ENCODE measurements at places on chromosomes 16 and 17.

GRCh38 chr16:14650629-14651028, 17.9 kb downstream of the BFAR start:
- DNase-seq: no peak

GRCh38 chr16:81357711-81358260, 43.0 kb downstream of the GAN start:
- DNase-seq: no peak

DNA sequence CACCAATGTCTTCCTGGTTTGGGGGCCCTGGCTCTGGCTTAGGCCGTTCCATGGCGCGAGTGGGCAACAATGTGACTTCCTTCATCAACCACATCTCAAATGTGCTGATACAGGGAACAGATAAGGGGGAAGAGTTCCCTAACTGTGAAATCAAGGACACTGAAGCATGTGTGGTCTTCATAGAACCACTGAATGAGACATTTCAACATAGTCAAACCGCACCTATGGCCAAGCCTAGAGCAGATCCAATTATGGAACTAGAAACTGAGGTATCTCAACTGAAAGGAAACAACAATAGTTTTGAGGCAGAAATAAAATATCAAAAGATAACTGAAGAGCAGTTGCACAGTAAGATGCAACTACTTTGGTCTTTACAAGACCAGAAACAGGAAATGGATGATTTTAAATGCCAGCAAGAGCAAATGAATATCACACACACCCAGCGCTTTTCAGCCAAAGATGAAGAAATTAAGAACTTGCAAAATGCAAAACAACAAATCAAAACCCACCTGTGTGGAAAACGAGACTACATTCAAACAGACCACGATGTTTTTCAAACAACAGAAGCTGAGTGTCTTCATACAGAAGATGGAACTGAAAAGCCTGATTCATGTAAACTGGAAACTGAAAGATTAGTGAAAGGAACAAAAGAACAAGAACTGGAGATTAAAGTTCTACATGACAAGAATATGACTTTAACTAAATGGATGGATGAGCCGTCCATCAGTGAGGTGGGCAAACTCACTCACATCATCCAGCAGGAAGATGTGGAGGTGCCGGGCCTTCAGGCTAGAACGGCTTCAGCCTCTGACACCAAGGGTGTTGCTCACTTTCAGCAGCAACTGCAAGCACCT, 18.1 kb upstream of the LCMT1 start:
- no peak for DNase-seq

DNA sequence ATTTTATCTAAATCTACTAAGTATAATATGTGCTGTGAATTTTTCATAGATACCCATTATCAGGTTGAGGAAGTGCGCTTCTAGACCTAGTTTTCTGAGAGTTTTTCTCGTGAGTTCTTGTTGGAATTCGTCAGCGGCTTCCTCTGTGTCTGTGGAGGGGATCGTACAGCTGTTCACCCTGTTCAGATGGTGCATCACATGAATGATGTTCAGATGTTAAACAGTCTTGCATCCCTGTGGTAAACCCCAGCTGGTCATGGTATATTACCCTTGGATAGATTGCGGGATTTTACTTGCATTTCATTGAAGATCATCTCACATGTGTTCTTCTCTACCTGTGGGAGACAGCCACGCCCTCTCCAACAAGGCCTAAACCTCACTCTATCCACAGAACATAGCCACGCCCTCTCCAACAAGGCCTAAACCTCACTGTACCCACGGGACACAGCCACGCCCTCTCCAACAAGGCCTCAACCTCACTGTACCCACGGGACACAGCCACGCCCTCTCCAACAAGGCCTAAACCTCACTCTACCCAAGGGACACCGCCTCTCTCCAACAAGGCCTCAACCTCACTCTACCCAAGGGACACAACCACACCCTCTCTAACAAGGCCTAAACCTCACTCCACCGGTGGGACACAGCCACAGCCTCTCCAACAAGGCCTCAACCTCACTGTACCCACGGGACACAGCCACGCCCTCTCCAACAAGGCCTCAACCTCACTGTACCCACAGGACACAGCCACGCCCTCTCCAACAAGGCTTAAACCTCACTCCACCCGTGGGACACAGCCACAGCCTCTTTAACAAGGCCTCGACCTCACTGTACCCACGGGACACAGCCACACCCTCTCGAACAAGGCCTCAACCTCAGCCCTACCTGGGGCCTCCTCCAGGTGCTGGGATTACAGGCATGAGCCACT, 180.2 kb upstream of the CHMP6 start:
- peak; percentile 17 for DNase-seq

GRCh38 chr17:33952425-33952824, 302.7 kb upstream of the CCL2 start:
- no peak for DNase-seq

Measured in CD4-positive, alpha-beta T cell treated with Interleukin-15 for 4 hours (primary cell).